Right renal cortex interstitium (tissue), 3 donors: ENCODE measurements at places on chromosomes 1 and 21. TPM values are rescaled to one million over a fixed set of nuclear protein-coding genes. Genes with fewer than 3 reads are reported as not detected.

GRCh38 chr1:164688791-164689190, 129.8 kb downstream of the PBX1 start:
- no peak for DNase-seq

The RNU1-2 gene
- polyA plus RNA-seq, result not detected

The ELF3 gene
- 57.1 TPM for polyA plus RNA-seq

- no peak for DNase-seq
Measured at GRCh38 chr1:74726063-74726462, 6.8 kb downstream of the CRYZ start.

- DNase-seq, result no peak
Measured at GRCh38 chr1:75129983-75130789, 4.0 kb upstream of the LHX8 start.

GRCh38 chr1:115505148-115505571, 136.6 kb upstream of the VANGL1 start:
- DNase-seq, result no peak

DNA sequence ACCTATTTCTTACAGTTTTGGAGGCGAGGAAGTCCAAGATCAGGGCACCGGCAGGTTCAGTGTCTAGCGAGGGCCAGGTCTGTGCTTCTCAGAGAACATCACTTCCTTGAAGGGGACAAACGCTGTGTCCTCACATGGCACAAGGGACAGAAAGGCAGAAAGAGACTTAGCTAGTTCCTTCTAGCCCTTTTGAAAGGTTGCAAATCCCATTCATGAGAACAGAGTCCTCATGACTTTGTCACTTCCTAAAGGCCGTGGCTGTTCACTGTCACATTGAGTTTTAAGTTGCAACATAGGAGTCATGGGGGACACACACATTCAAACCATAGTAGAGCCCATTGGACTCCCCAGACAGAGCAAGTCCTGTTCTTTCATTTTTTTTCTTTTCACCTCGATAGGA, 27.4 kb downstream of the PER3 start:
- DNase-seq, result no peak

DNA sequence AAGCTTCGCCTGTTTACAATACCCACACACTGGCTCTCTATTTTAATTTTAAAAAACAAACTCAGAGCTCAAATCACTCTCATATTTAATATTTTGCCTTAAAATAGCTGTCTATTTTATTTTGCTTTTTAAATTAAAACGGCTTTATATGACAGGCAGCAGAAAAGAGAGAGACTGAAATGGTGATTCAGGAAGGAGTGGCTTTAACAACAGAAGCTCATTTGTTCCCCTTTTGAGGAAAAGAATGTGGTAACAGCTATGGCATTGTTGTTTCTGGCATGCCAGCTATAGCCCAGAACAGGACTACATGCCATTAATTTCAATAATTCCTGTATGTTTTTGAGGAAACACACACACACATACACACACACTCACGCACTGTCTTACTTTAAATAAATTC, 234.2 kb upstream of the PTBP2 start:
- no peak for DNase-seq

DNA sequence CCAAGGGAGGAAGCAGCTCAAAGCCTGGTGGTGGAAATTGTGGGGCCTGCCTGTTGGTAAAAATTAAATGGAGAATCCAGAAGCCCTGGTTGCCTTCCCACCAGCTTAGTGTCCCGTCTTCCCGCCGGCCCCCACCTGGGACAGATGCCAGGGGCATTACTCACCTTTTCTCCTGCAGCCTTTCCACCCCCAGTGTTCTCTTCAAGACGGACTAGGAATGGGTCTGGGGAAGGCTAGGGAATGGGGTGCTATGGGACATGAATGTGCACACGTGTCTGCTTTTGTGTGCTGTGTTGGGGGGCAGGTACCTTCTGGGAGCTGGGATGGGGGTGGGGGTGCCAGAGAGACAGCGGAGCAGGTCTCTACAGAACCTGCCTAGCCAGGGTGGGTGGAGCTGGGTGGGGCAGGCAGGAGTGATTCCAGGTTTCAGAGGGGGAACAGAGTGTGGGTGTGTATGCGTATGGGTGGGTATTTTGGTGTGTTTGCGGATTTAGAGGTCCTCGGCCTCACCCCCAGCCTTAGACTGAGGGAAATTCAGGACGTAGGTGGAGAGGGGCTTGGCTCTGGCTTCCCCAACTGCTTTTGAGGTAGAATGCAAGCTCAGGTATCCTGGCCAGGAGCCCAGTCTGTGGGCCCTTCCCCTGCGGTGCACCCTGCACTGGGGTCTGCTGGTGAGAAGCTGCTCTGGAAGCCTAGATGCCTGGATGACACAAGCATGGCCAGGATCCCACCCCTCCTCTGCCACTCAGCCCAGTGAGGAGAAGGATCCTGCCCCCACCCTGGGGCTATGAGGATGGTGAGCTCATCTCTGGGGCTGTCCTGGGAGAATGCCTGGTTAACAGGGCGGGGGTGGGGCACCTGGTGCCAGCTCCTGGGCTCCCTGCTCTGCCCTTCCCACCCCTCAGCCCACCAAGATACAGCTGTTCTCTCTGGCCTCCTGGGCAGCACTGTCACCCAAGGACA, 7.8 kb downstream of the VANGL2 start:
- no peak for DNase-seq

DNA sequence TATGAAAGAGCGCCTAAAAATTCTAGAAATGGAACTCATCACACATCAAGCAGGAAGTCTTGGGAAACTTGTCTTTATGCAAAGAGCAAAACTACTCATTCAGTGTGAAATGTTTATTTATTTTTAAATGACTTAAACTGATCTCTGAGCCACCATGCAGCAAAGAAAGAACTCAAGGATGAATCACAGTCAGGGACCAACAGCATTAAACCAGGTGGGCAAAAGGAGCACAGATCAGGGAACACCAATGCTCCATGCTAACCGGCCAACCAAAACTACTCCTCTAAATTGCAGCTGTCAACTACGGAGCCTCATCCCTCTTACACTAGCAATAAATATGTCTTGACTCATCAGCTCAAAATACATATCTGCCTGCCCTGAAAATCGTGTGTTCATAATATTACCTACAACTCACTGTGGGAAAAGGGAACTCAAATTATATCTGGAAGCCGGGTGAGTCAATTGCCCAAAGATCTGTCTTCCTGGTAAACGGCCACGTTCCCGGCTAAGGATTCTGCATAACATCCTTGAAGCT, 129.2 kb downstream of the PTPN14 start:
- no peak for DNase-seq
